ENCODE measurements at places on chromosomes 12 and 14.

DNA sequence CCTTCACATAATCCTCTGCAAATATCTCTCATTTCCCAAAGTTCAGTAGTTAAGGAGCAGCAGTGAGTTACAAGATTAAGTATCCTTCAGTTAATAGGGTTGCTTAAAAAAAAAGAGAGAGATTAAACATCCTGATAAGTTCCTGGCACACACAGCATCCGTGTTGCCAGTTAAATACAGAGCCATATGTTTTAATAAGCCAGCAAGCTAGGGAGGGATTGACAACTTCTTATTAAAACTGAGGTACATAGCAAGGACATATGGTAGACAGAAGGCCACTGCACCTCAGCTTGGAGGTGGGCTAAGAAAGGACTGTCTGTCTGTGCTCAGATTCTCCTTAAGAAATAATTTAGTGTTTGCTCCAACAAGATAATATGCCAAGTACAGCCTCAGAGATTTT, 9.6 kb upstream of the TMEM30B start:
- no peak for DNase-seq

- DNase-seq: no peak
These were observed 62.8 kb upstream of the ALG10B start for GRCh38 chr12:38253778-38254177.

GRCh38 chr12:92469837-92470236, 233.0 kb upstream of the PLEKHG7 start:
- no peak for DNase-seq

DNA sequence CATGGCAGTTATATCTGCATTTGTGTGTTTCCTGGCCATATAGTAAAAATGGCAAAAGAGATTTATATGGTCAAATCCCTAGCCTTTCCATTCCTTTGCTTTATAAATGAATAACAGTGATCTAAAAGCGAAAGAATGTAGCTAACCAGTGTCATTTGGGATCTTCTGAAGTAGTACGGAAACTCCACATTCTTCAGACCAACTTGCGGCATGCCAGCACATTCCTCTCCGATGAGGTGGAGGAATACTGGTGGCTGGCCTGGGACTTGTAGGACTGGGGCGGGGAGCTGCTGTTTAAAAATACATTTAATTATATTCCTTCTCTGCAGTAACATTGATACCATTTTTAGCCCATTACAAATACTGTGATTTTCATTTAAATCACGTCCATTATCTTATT, 85.3 kb downstream of the SAMD4A start:
- peak; percentile 97 for DNase-seq

DNA sequence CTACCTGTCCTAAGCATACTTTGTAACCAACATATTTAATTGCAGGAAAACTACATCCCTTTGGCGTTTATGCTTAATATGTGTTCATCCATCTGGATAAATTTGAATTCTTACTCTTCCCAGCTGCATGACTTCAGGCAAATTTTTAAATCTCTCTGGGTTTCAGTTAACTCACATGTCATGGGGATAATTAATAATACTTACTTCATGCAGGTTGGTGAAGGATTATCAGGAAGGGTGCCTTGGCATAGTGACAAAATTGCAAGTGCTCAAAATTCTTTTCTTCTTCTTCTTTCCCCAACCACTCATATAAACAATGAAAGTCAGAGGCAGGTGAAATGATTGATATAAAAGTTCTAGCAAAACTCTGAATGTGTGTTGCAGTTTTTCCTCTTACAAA, 15.9 kb downstream of the SYT10 start:
- no peak for DNase-seq

GRCh38 chr12:5997260-5997659, 52.2 kb upstream of the ANO2 start:
- DNase-seq: no peak

- no peak for DNase-seq
These were observed 12.5 kb downstream of the AHSA1 start for GRCh38 chr14:77470224-77470870.

GRCh38 chr12:48903982-48904411, 21.3 kb downstream of the FKBP11 start:
- peak; percentile 72 for DNase-seq

- DNase-seq: no peak
These were observed 4.4 kb downstream of the WNT5B start for GRCh38 chr12:1633459-1633858.

DNA sequence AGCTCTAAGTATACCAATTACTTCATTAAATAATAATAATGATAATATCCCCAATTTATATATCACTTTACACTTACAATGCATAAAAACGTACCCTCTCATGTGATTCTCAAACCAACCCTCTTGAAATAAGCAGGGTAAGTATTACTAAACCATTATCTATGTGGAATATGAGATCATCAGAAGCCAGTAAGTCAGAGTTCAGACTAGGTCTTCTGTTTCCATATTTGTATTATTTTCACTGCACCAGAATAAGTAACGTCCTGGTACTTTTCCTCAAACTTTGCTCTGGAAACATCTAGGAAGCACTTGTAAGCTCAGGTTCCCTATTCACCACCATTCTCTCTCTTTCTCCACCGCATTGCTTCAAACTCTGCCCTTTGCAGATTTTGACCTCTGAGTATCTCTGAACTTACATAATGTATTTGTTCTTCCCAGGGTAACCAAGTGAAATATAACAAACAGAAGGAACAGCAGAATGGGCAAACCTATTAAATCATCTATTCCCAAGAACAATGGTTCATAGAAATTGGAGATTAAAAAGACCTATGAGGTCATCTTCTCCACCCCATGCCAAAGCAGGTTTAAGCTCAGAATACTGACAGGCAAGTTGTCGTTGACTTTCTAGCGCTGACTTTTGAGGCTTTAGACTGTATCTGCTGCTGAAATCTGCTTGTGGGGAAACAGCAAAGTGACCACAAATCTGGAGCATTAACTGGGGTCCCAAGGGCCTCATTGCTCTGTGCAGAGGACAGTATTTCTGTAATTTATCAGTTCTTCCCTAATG, 161.3 kb upstream of the FAR2 start:
- DNase-seq: no peak

DNA sequence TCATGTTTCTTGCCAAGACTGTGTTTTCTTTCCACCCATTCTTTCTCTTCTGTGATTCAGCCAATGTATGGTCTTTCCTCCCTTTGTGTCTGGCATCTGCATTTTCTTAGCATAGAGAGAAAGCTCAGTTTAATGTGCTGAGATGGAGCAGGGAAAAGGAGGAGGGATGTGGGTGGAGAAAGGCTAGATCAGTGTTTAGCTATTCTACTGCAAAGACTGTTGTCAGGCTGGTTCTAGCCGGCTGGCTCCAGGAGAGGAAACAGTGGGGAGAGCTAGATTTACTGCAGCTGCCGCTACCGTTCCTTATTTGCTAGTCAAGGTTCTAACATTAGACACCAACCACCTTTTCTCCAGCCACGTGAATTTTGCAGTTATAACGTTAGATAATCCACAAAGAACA, 5.2 kb upstream of the RIMKLB start:
- DNase-seq: no peak

GRCh38 chr12:130186651-130187268, 24.5 kb downstream of the FZD10 start:
- no peak for DNase-seq

DNA sequence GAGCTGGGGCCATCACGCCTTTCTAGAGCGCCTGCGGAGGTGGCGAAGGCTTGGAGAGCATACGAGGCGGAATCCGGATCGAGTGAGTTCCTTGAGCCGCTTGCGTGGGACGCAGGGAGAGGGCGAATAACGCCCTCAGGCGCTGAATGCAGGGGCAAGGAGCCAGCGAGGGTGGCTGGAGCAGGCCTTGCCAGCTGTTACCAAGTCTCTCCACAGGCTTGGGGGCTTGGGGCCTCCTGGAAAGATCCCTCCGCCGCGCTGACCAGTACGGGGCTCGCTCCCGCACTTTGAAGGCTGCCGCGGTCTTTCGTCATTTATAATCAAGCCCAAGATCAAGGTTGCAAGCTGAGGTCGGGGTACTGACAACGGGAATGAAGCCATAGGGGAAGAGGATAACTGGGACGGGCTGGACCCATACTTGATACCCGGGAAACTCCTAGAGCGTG, 1.2 kb downstream of the FLRT2 start:
- no peak for DNase-seq

- DNase-seq: no peak
These were observed 307.1 kb downstream of the RPL10L start for GRCh38 chr14:46344327-46344937.

- DNase-seq: no peak
These were observed 21.6 kb downstream of the GPR132 start for GRCh38 chr14:105043641-105044040.

DNA sequence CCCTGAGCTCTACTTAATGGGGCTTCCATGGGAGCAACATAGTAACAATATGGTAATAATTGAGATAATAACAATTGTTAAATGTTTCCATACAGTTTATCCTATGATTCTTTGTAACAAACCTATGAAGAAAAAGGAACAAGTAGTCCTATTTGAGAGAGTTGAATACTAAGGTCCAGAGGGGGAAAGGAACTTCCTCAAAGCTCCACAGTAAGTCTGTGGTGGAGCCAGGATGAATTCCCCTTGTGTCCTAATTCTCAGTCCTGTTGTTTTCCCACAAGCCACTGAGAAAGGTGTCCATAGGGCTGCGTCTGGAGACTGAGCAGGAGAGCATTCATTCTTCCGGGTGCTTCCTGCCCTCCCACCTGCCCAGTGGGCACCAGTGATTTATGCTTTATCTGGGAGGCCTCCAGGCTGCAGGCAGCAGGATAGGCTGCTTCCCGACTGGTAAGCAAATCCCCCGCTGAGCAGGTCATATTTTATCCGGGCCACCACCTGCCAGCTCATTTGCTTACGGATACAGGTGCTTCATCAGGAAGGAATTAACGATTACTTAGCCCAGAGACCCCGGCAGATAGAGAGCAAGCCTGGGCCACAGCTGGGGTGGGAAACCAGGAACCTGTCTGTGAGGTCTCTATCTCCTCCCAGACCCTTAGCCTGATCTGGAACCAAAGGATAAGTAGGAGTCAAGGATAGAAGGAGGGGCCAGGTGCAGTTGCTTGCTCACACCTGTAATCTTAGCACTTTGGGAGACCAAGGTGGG, 33.9 kb upstream of the FAM222A start:
- DNase-seq: no peak

- no peak for DNase-seq
These were observed 68.0 kb downstream of the KIF26A start for GRCh38 chr14:104206281-104206904.

- no peak for DNase-seq
These were observed 94.1 kb upstream of the GARIN6 start for GRCh38 chr12:99553461-99553860.

DNA sequence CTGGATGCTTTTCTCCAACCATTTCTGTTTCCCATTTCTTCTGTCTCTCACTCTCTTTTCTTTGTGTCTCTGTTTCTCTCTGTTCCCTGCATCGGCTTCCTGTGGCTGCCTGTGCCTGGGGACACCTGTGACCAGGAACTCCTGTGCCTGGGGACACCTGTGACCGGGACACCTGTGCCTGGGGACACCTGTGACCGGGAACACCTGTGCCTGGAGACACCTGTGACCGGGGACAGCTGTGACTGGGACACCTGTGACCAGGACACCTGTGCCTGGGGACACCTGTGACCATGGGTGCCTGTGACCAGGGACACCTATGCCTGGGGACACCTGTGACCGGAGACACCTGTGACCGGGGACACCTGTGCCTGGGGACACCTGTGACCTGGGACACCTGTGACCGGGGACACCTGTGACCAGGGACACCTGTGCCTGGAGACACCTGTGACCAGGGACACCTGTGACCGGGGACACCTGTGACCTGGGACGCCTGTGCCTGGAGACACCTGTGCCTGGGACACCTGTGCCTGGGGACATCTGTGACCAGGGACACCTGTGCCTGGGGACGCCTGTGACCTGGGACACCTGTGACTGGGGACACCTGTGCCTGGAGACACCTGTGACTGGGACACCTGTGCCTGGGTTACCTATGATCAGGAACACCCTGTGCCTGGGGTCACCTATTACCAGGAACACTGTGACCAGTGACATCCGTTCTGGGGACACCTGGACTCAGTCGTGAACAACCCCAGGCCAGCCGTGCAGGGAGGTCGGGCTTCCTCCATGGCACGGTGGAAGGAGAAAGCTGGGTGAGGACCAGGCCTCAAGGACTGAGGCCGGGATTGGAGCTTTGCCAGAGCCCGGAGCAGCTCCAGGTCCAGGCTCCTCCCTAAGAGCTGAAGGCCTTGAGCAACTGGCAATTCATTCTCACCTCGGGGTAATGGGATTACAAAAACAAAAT, 23.4 kb upstream of the FBRSL1 start:
- no peak for DNase-seq

DNA sequence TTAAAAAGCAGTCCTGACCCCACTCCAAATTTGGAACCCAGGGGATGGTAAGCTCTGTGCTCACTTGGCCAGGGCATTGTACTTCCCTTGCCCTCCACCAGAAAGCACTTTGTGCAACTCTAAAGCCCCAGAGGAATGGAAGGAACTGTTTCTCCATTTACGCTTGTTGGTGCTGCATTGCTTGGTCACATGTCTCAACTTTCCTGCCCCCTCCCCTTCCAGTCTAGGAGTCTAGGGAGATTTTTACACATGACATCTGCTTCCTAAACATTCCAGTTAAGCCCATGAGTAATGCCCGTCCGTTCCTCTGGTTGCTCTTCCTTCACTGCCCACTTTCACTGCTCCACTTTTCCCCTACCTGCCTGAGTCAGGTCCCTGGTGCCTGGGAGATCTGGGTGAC, 92.6 kb upstream of the MAP1LC3B2 start:
- no peak for DNase-seq

- no peak for DNase-seq
These were observed 14.5 kb upstream of the IL22 start for GRCh38 chr12:68267892-68268396.

GRCh38 chr14:67544590-67544989, 11.5 kb downstream of the PLEKHH1 start:
- no peak for DNase-seq

GRCh38 chr12:49094160-49094974, at the start of gene DHH:
Gene DHH (minus strand): TSS chr12:49094801. CDS start chr12:49094512, 289 bp downstream.
- DNase-seq: no peak

- DNase-seq: no peak
These were observed 24.7 kb downstream of the ARG2 start for GRCh38 chr14:67644428-67644827.

DNA sequence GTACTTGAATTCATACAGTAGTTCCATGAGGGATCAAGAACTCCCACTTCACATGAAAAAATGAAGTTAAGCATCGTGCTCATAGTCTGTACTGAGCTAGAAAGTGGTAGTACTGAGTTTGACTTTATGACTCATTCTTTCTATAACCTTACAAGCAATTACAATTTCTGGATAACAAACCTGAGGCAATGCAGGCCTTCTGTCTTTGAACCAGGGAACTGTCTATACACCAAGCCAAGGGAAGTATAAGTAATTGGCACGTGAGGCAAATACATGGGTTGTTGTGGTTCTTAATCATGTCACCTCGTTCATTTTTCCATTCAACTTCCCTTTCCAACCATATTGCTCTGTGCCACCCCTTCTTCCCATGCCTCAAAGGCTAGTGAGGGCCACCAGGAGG, 16.8 kb downstream of the GNS start:
- no peak for DNase-seq

- no peak for DNase-seq
These were observed 14.8 kb downstream of the ZBTB39 start for GRCh38 chr12:56991319-56992246.

Data from HFF-Myc (cell line).